ENCODE measurements at places on chromosomes 16 and 17.

DNA sequence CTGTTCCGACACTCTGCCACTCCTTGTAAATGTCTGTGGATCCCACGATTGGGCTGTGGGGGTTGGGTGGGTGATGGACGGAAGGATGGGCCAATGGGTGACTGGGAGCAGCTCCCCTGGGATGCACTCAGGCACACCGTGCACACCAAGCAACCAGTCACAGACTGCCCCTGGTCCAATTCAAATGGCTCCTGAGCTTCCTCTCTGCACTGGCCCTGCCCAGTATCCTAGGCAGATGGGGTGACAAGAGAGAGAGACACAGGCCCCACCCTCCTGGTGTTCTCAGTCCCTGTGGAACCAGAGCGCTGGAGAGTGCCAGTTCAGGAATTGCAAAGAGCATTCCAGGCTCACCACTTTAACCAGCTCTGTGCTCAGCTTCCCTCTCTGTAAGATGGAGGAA is 32.8 kb downstream of the BEAN1 start:
- no peak for DNase-seq

- no peak for DNase-seq
Measured at GRCh38 chr17:21215935-21216334, 2.0 kb upstream of the TMEM11 start.

DNA sequence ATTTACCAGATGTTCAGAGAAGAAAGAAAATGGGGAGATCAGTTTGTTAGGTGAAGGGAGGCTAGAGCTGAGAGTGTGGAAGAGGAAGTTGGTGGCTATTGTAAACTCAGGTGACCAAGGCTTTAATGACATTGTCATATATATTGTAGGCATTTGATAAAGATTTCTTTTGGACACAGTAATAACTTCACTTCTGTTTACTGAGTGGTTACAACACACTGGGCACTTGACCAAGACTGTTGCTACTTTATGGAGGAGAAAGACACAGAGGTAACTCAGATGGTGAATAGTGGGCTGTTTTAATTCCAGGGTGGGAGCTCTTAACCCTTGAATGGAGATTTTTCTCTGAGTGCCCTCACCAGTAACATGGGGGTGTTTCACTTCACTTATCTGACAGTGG is 46.0 kb downstream of the TNRC6A start:
- no peak for DNase-seq

DNA sequence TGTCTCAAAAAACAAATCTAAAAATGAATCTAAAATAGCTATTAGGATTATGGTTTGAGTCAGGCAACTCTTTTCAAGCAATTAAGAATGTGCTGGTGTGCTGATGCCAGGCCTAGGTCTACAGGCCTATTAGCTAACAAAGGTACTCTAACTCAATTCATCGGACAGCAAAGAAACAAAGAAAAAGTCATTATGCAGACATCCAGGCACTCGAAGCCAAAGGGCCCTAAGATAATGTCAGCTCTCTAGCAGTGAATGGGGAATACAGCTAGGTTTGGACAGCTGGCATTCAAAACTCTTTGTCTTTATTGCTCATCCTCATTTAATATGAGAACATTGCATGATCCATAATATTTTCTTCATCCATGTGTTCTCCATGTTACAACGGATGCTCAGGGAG is 108.5 kb downstream of the TMEM114 start:
- DNase-seq: no peak

- DNase-seq: peak; percentile 6
Measured at GRCh38 chr16:85986931-85987749, 88.2 kb downstream of the IRF8 start.

DNA sequence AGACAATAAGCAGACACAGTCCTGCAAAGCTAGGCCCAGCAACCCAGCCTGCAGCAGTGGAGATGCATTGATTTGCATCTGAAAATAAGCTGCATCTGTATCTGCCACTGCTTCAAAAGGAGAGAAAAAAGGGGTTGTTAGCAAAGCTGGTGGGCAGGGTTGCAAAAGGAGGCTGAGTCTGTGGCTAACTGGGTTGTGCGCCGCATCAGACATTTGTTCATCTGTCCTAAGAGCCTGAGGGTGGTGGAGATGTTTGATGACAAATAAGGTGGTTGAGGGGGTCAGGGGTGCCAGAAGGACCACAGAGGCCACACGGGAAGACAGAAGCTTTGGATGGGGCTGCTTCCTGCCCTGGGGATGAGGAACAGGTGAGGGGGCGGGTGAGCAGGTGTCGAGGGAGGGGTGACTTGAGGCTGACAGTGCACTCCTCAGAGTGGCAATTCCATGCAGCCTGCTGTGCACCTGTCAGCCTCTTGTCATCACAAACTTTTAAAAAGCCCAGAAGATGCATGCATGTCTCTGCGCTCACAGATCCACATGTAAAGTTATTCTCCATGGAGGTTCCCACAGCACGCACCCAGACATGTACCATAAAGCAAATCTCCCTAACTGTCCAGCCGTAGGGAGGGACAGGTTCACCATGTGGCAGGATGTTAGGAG is 35.4 kb downstream of the WSB1 start:
- no peak for DNase-seq

DNA sequence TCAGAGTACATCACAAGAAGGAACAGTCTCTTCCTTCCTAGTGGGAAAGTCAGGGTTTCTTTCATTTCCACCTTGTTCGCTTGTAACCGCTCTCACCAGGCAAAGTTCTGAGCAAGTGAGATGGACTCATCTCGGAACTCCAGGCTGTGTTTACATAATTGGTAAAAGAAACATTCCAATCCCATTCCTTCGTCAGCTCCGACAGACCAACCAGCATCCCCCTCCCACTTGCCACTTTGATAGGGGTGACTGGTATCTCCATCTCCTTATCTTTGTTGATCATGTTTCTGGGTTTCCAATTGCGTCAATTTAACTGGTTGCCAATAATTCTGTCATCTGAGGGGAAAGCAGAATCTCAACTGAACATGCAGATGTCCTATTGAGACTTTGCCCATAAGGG is 36.8 kb upstream of the LYRM9 start:
- no peak for DNase-seq

DNA sequence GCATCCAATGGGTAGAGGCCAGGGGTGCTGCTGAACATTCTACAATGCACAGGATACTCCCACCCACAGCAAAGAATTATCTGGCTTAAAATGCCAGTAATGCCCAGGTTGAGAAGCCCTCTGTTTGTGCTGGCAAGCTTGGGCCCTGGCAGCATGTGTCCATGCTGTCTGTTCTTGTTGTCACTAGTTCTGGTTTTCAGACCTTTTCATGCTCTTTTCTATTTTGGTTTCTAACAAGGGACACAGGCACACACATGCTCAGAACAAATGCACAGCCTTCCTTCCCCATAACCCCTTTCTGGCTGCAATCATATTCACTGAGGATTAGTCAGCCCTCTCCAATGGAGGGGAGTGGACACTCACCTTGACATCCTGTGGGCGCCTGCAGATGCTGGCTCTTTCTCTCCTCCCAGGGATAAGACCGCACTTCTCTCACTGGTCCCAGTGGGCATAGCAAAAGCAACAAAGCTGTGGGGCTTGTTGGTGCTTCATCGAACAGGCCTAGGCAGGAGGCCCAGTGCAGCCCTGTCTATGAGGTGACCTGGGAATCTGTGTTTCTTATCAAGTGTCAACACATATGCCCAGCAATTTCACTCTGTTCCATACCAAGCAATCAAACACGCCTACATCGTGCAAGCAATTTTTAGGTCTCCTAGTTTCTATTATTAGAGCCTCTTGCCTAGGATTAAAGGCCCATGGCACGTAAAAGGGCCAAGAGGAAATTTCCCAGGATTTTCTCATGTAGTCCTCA is 271.1 kb upstream of the CCL2 start:
- no peak for DNase-seq

Measured in T-helper 2 cell (primary cell).